ENCODE measurements at places on chromosomes 11 and 22.

DNA sequence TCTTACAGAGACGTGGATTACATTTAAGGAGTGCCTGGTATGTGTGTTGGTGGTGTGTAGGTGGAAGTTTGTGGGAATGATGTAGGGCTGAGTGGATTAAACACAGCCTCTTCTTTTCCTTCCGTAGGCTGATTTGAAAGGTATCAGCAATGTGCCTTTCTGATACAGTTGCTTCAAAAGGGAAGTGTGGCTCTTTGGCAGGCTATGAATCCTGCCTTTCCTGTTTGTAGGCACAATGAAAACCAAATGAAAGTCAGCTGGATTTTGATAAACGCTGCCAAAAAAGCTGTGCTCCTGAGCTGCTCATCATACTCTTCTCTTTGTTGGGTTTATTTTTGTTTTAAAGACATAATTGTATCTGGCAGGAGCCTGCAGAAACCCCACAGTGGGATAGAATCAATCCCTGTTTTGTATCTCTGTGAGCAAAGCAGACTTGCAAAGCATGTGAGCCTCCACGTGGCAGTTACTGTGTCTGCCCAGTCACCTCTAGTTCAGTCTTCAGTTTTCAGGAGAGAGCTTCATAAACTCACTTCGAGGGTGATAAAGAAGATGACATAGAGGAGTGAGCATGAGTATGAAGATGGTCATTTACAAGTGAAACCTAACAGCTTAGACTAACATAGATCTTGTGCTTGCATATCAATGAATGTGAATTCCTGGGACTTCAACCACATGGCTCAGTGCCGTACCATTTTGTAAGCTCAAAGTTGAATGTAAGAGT, 655.7 kb upstream of the KIRREL3 start:
- DNase-seq = peak; percentile 67

DNA sequence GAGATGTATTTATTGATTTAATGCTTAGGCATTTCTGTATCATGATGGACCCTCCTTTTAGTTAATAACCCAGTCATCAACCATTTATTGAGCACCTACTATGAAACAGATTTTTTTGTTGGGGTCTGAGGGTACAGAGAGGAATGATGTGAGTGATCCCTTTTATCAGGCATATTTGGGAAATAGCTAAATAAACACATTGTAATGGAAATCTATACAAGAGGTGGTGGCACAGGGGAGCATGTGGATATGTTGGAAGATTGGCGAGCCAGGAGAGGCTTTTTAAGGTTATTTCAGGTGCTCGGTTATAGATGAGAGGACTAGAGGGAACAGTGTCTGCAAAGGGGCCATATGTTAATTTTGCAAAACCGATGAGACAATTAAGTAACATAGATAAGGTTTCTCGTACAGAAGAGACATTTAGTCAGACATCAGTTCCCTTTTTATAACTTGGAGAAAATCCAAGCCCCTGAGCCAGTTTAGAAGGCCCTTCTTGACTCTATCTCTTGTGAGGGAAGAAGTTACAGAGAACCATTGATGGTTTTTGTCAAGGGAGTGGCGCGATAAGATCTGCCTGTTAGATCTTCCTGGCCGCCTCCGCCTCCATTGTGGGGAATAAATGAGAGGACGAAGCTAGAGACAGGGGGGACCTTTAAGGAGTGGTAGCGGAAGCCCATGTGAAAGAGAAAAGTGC, 2.0 kb downstream of the ATXN10 start:
- peak; percentile 81 for DNase-seq

GRCh38 chr11:118441770-118442275, 5.5 kb downstream of the KMT2A start:
- no peak for DNase-seq

- no peak for DNase-seq
Measured at GRCh38 chr11:113728814-113729213, 22.7 kb upstream of the TMPRSS5 start.

GRCh38 chr11:61679296-61679695, 895 bp upstream of the DAGLA start:
- DNase-seq = no peak

- DNase-seq = no peak
Measured at GRCh38 chr11:117488996-117489952, 161.6 kb downstream of the CEP164 start.

GRCh38 chr11:19597876-19598275, 114.8 kb upstream of the NAV2 start:
- DNase-seq = no peak

DNA sequence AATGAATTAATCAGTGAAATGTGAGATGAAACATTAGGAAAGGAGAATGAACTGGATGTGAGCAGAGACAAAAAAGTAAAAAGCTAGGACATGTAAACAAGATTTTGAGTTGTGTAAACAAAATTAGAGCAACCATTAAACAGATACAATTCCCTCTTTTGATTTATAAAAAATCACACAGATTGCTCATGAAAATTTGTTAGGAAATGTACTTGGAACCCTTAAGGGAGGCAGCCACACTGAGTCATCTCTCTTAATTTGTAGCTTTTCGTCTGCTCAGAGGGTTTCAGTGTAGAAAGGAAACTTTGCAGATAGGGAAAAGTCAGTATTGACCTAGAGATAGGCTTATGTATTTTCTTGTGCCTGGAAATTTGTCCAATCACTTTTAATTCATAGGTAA, 49.6 kb upstream of the ME3 start:
- DNase-seq = no peak

- DNase-seq = no peak
Measured at GRCh38 chr11:130478881-130479280, 30.4 kb downstream of the ADAMTS15 start.

- no peak for DNase-seq
Measured at GRCh38 chr22:46740910-46741780, 3.1 kb upstream of the CERK start.

DNA sequence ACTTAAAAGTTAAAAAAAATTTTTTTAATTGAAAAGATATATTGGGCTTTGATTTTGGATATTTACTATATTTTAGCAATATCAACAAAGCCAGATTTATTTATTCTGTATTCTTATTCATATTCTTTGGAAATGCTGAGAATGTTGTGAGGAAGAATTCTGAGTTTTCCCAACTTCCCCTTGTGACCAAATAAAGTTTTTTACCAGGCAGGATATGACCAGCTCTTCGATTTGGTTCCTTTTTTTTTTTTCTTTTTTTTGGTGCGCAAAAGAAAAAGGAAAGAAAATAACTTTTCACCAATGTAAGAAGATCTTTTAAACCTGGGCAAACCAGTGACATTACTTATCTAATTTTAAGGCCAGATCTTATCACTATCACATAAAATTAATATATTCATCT, 12.9 kb downstream of the TCP11L1 start:
- DNase-seq = no peak

GRCh38 chr11:78773077-78773476, 198.4 kb upstream of the NARS2 start:
- DNase-seq = no peak

GRCh38 chr22:45787759-45788158, 116.1 kb downstream of the ATXN10 start:
- no peak for DNase-seq

DNA sequence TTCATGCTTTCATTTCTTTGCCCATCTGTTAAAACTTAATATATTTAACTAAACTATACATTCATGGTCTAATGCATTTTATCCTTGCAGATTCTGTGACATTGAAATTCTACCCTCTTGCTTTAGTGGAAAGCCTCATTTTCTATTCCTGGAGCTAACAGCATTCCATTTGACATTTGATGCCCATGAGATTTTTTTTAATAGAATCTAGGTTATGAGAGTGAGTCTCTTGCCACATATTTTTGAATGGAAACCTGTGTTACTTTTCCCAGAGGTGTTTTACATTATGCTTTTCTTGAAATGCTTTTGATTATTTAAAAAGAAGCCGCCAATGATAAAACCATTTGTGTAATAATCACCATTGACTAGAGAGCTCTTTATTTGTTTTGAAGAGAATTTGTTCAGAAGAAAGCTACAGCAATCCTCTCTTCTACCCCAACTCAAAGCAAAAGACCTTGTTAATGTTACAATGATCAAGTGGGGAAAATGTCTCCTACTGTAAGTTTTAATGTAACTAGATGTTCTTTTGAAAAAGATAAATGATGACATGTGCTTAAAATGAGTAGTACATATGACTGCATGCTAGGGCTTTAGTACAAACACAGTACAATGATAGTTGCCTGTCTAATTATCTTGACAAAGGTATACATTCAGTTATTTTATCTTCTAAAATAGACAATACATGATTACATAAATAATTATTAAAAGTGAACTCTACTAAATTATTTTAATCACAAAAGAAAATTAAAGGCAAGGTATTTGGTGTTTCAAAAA, 67.3 kb downstream of the GAS2 start:
- no peak for DNase-seq

All from COLO829 (cell line).